Right atrium auricular region (tissue), 2 donors: ENCODE measurements at places on chromosomes 4 and X. TPM values are rescaled to one million over a fixed set of nuclear protein-coding genes. Genes with fewer than 3 reads are reported as not detected.

GRCh38 chrX:8939322-8939721, 94.6 kb downstream of the FAM9B start:
- DNase-seq = no peak

Gene FAM9C
- not detected for total RNA-seq

Gene ARMCX1
- total RNA-seq = 27.2 TPM

GRCh38 chr4:78667325-78667724, 108.8 kb upstream of the BMP2K start:
- DNase-seq = no peak

DNA sequence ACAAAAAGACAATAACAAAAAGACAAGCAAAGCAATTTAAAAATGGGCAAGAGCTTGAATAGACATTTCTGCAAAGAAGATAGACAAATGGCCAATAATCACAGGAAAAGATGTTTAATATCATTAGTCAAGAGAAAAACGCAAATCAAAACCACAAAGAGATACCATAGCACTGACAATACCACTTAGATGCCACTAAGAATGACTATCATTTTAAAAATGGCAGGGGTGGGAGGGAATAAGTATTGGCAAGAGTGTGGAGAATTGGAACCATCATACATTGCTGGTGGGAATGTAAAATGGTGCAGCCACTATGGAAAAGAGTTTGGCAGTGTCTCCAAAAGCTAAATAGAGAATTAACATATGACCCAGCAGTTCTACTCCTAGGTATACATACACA, 15.1 kb upstream of the EXOC1 start:
- no peak for DNase-seq

GRCh38 chrX:44101281-44101680, 128.1 kb upstream of the NDP start:
- DNase-seq = no peak

DNA sequence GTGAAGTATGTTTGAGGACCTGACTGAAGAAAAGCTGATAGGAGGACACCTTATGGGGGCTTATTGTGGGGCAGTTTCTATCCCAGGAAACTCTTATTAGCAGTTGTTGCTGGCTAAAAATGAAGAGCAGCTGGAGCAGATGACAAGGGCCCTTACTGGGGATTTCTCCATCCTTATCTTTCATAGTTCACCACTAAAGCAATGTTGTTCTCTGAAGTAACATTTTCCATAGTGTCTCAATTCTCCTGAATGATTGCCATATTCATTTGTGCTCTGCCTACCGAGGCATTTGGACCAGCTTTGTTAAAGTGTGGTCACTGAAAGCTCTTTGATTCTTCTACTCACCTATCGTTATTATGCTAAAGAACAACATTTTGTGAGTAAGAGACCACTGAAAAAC, 7.7 kb downstream of the ENOX2 start:
- no peak for DNase-seq

DNA sequence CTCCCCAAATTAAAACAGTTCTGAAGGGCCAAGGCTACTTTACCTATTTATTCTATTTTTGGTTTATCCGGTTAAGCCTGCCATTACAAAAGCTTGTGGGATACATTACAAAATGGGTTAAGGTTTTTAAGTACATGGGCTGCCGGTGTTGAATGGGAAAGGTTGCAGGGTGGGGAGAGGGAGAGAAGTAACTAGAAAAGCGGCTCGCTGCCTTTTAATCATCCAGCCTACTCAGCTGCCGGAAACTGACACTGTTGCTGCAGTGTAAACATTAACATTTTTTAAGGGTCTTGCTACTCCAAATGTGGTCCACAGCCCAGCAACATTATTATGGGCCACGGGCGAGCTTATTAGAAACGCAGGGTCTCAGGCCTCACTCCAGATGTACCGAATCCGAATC, 1.5 kb upstream of the IL1RAPL1 start:
- DNase-seq = no peak

GRCh38 chr4:130479674-130480073, 1383.7 kb downstream of the C4orf33 start:
- DNase-seq = no peak

- DNase-seq = no peak
These were observed 91.3 kb upstream of the GALNTL6 start for GRCh38 chr4:171721937-171722336.
